ENCODE measurements at places on chromosomes 2 and 18. TPM values are rescaled to one million over a fixed set of nuclear protein-coding genes. Genes with fewer than 3 reads are reported as not detected.

Gene WDR54
- polyA plus RNA-seq: 24.4 TPM

Gene TMSB10
- 3,008 TPM for polyA plus RNA-seq

Gene UGT1A4
- polyA plus RNA-seq: not detected

Gene THUMPD2
- polyA plus RNA-seq: 12.7 TPM

Gene SULT1C4
- 0.09 TPM for polyA plus RNA-seq

Gene ID2
- polyA plus RNA-seq: 42.8 TPM

Gene ME2
- polyA plus RNA-seq: 25.9 TPM

GRCh38 chr2:26722328-26722727 is 29.8 kb downstream of the KCNK3 start:
- no peak for DNase-seq
- H3K27ac ChIP-seq: peak overlapping the region; percentile 82
- H3K4me3 ChIP-seq: no peak overlapping the region
- no peaks in the 10 kb centered on the region for H3K27me3 ChIP-seq
- H3K36me3 ChIP-seq: no peaks in the 10 kb centered on the region

DNA sequence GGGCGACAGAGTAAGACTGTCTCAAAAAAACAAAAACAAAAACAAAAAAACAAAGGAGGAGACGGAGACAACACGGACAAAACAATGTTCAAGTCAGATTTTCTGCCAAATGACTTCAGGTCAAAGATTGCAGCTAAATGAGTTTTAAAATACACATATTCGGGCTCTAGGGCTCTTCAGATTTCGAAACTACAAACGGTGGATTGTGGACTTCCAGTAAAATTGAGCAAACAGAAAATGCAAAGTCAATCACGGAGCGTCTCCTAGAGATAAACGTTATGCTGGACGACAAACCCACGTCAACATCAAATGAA is 558 bp downstream of the MRPS5 start:
- H3K4me1 ChIP-seq: peaks cover 43% of the 10 kb centered on the region
- H3K27ac ChIP-seq: peak overlapping the region; percentile 97
- peaks cover 14% of the 10 kb centered on the region for H3K36me3 ChIP-seq
- H3K27me3 ChIP-seq: no peaks in the 10 kb centered on the region
- DNase-seq: no peak

DNA sequence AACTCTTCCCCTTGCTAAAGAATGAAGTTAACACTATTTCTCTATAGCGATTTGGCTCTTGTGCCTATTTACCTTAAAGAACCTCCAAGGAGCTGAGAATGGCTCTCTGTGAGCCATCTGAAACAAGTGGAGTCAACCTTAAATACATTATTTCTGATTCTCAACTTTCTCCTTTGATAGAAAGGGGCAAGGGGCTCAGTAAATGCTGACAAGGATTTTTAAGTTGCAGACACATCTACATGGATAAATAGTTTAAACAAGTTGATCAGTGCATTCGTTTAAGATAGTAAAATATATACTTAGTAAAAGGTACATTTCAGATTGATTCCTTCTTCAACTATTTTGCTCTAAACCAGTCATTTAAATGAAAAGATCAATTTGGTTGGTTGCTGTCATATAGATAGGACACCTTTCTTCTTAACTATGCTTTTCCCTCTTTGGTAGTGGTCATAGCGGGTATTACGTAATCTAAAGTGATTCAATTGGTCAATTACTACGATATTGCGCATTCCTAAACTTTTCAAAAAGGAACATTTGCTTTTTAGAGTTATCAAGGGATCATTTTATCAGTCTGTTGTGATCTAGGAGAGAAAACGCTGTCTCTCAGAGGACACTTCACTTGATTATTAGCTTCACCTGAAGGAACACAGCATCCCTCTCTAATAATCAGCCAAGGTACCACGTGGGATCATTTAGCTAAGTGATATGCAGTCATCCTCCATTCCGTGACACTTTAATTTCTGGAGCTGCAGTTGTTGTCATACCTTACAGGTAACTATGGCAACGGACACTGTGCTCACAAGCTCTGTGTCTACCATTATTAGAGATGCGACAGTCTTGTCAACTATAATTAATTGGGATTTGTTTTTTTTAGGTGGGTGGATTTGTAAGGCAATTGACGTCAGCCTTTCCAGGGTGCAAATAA is 50.9 kb upstream of the KCNE4 start:
- H3K27me3 ChIP-seq: no peaks in the 10 kb centered on the region
- no peaks in the 10 kb centered on the region for H3K36me3 ChIP-seq
- H3K4me1 ChIP-seq: no peaks in the 10 kb centered on the region
- no peak overlapping the region for H3K27ac ChIP-seq
- no peak overlapping the region for H3K4me3 ChIP-seq

DNA sequence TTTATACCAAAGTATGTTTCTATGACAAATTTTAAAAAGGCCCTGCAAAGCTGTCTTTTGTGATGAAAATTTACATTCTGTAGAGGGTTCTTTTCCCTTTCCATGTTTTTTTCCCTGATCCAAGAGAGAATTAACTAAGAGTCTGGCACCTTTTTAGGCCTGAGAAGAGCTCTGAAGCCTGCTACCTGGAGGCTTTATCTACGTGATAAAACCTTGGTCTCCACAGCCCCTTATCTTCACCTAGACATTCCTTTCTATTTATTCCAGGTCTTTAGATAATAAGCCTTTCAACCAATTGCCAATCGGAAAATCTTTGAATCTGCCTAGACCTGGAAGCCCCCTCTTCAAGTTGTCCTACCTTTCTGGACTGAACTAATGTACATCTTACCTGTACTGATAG is 774.1 kb upstream of the LRRTM1 start:
- H3K4me1 ChIP-seq: no peaks in the 10 kb centered on the region
- no peak overlapping the region for H3K4me3 ChIP-seq
- no peak overlapping the region for H3K27ac ChIP-seq

DNA sequence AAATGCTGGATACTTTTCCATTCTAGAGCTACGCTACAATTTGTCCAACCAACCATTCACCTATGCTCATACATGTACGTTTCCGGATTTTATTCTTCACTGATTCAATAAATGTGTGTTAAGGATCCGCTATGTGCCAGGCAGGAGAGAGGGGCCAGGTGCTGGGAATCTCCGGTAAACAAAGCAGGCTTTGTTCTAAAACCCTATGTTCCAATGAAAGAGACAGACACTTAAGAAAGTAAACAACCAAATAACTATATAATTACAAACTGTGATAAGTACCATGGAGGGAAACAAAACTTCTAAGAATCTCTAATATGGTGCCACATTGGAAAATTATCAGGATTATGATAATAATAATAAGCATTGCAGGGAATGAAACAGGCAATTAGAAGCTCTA is 22.2 kb upstream of the POMC start:
- no peak overlapping the region for H3K27ac ChIP-seq
- no peak overlapping the region for H3K4me3 ChIP-seq
- H3K36me3 ChIP-seq: no peaks in the 10 kb centered on the region
- H3K27me3 ChIP-seq: no peaks in the 10 kb centered on the region
- H3K4me1 ChIP-seq: no peaks in the 10 kb centered on the region
- no peak for DNase-seq

DNA sequence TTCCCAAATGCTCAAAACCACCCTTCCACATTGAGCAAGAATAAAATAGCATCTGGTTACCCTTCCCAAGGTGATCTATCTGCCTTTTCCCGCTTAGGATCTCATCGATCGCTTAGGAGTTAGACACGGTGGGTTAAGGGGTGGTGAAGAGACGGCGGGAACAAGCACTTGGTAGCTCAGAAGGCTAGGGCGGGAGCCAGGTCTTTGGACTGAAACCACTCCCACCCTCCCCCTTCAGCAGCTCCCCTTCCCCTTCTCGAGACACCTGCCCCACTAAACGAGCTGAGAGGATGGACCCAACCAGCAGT is 513 bp downstream of the THOC1 start:
- DNase-seq: no peak
- H3K4me3 ChIP-seq: peak overlapping the region; percentile 91
- H3K27me3 ChIP-seq: no peaks in the 10 kb centered on the region
- peaks cover 28% of the 10 kb centered on the region for H3K36me3 ChIP-seq

DNA sequence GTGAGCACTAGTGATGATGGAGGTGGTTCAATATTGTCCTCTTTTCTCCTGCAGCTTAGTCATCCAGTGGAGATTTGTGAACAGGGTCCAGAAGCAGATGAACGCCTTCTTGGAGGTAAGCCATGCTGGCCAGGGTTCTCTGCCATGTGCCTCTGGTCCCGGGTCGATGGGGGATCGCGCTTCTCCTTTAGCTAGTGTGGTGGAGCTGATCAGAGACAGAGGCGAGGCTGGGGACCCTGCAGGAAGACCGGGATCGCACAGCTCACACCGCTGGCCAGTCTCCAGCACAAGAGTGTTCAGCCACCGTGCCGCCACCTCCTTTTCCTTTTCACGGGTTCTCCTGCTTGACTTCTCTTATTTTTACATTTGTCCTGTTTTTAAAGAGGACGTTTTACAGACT is 243.4 kb downstream of the ALPK2 start:
- DNase-seq: no peak
- H3K4me3 ChIP-seq: no peak overlapping the region
- H3K4me1 ChIP-seq: no peaks in the 10 kb centered on the region
- no peak overlapping the region for H3K27ac ChIP-seq

DNA sequence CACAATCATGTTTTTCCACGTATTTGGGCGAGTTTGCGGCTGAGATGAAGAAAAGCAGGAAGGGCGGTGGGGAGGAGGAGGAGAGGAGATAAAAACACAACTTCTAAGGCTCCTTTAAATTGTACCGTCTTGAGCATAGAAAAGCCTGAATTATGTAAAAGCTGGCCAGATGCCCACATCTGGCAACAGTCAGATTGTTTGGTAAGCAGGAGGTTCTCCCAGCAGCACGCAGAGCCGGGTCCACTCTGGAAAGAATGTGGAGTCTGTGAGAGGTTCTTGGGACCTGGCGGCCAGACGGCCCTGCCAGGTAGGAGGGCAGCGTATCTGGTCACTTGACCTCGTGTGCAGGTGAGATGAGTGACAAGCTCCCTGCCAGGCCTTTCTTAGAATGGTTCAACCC is 215.3 kb upstream of the APCDD1 start:
- no peak overlapping the region for H3K27ac ChIP-seq
- peaks cover 22% of the 10 kb centered on the region for H3K4me1 ChIP-seq
- no peaks in the 10 kb centered on the region for H3K27me3 ChIP-seq
- DNase-seq: no peak
- H3K4me3 ChIP-seq: no peak overlapping the region
- H3K36me3 ChIP-seq: no peaks in the 10 kb centered on the region

- peak overlapping the region; percentile 25 for H3K4me3 ChIP-seq
- peak overlapping the region; percentile 79 for H3K27ac ChIP-seq
- peaks cover 6% of the 10 kb centered on the region for H3K36me3 ChIP-seq
- H3K27me3 ChIP-seq: no peaks in the 10 kb centered on the region
- DNase-seq: peak; percentile 86
Measured at GRCh38 chr18:79507546-79508480, 112.1 kb downstream of the NFATC1 start.

- no peaks in the 10 kb centered on the region for H3K36me3 ChIP-seq
- no peak overlapping the region for H3K27ac ChIP-seq
- peaks cover 3% of the 10 kb centered on the region for H3K4me1 ChIP-seq
- DNase-seq: no peak
- H3K27me3 ChIP-seq: no peaks in the 10 kb centered on the region
Measured at GRCh38 chr2:222504191-222504590, 79.8 kb downstream of the SGPP2 start.

DNA sequence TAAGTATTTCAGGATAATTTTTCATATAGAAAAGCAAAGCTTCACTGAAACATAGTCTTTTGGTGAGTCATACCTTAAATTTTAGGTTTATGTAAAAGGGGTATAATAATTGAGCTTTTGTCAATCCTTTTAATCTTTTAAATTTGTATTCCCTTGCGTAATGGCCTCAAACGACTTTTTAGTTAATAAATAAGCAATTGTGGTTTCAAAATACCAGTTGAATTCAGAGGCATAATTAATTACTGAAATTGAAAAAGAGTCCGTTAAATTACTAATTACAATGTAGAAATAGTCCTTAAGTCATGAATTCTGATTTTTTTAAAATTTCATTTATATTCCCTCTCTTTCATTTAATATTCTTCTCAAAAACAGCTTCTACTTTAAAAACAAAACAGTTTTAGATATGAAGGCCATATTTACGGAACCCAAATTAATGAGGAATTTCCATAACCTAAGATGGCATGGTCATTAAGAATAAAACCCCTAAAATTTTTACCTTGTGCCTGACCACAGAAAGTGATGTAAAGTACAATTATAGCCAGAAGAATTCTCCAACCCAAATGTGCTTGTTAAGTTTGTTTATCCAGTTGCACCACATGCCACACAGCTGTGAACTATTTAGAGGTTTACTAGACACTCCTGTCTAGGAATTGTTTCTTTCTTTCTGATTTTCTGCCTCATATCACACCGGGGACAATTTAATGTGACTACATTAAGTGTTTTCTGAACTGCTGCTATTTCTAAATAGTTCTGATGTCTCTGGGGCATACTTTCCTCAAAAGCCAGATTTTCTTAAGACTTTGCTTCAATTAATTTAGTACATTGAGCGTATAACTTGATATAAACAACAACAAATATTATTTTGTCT is 60.7 kb upstream of the ITGA4 start:
- H3K27me3 ChIP-seq: no peaks in the 10 kb centered on the region
- no peaks in the 10 kb centered on the region for H3K36me3 ChIP-seq
- H3K4me3 ChIP-seq: no peak overlapping the region
- no peak for DNase-seq
- H3K4me1 ChIP-seq: no peaks in the 10 kb centered on the region
- peak overlapping the region; percentile 76 for H3K27ac ChIP-seq

- no peaks in the 10 kb centered on the region for H3K27me3 ChIP-seq
- no peak overlapping the region for H3K27ac ChIP-seq
- no peak overlapping the region for H3K4me3 ChIP-seq
- H3K36me3 ChIP-seq: peaks cover 33% of the 10 kb centered on the region
Measured at GRCh38 chr2:45992021-45992740, 305.0 kb upstream of the EPAS1 start.

DNA sequence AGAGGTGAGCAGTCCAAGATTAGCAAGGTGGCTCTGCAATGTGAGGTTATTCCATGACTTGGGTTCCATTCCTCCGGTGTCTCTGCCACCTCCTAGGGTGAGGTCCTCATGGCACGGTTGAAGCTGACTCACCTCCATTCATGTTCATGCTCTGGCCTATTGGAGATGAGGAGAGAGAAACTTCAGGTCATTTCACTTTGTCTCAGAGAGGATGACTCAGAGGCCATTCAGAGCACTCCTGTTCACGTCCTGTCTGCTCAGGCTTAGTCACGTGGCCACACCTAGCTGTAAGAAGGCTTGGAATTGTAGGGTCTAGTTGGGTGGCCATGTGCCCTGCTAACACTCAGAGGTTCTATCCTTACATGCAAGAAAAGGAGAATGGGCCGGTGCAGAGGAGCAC is 67.5 kb upstream of the MBOAT2 start:
- no peak for DNase-seq
- no peaks in the 10 kb centered on the region for H3K4me1 ChIP-seq
- H3K27me3 ChIP-seq: no peaks in the 10 kb centered on the region
- no peak overlapping the region for H3K27ac ChIP-seq
- no peaks in the 10 kb centered on the region for H3K36me3 ChIP-seq
